ENCODE measurements at places on chromosomes 2 and 18. TPM values are rescaled to one million over a fixed set of nuclear protein-coding genes. Genes with fewer than 3 reads are reported as not detected.

KCNS3 gene
- total RNA-seq: 5.5 TPM

ERFE gene
- 12.2 TPM for total RNA-seq

IL36A gene
- total RNA-seq: not detected

ZNF513 gene
- total RNA-seq: 30.2 TPM

SUPT7L gene
- total RNA-seq: 47.4 TPM

RAB6C gene
- 0.25 TPM for total RNA-seq

KCNJ13 gene
- total RNA-seq: not detected

WDSUB1 gene
- 3.7 TPM for total RNA-seq

RAB1A gene
- total RNA-seq: 161 TPM

LRP1B gene
- total RNA-seq: 28.7 TPM

NYAP2 gene
- 0.32 TPM for total RNA-seq

All from glutamatergic neuron (in vitro differentiated cells).